Right lung (tissue), 10 donors: ENCODE measurements at places on chromosomes 7 and 10. TPM values are rescaled to one million over a fixed set of nuclear protein-coding genes. Genes with fewer than 3 reads are reported as not detected.

Gene SH2D4B
- 0.18 TPM for polyA plus RNA-seq

Gene TBRG4
- 51.1 TPM for polyA plus RNA-seq

Gene NME8
- polyA plus RNA-seq = 0.35 TPM

Gene CARD11
- polyA plus RNA-seq = 2.7 TPM

GRCh38 chr7:129136887-129137642 lies 7.4 kb upstream of the TSPAN33 start:
- no peak for DNase-seq

DNA sequence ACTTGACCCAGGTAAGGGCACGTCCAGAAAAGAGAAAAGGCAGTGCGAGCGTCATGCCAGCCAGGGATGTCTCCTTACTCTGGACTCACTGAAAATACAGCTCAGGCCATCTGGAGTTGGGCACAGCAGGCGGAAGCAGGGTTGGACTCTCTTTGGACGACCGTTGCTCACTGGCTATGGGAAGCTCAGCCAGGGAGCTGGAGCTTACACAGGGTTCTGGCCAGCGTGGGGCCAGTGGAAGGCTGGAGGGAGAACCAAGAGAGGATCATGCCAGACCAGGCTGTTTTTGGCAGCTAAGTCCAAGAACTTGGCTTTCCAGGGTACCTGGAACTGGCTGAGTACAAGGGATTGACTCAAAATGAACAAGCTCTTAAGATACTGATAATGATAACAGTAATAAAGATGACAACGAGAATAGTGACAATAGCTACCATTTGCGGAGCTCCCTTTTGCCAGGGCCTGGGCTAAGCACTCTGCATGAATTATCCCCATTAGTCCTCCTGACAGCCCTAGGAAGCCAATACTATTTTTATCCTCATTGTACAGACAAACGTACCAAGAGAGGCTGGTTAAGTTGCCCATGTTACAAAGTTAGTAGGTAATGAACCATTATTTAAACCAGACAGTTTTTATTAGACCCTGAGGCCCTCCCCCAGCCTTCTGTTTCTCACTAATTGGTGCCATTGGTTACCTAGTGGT lies 177.6 kb downstream of the PTPN20 start:
- DNase-seq = no peak

DNA sequence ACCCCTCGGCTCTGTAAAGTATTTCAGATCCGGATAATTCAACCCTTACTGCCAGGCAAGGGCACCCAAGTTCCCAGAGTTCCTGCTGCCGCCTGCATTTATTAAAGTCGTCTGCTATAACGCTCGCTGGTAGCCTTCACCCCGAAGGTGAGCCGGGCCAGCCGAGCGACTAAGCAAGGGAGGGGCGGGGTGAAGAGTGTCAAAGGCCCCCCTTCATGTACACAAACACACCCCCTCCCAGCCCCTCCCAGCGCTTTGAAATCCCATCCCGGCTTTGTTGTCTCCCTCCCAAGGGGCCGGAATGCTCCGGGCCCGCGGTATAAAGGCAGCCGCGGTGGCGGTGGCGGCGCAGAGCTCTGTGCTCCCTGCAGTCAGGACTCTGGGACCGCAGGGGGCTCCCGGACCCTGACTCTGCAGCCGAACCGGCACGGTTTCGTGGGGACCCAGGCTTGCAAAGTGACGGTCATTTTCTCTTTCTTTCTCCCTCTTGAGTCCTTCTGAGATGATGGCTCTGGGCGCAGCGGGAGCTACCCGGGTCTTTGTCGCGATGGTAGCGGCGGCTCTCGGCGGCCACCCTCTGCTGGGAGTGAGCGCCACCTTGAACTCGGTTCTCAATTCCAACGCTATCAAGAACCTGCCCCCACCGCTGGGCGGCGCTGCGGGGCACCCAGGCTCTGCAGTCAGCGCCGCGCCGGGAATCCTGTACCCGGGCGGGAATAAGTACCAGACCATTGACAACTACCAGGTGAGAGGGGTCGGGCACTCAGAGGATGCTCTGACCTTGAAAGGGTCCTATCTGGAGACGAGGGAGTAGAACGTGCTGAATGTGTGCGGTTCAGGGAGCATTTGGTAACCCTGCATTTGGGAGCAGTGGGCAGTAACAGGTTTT lies at the start of gene DKK1:
Gene DKK1 (plus strand): TSS at position 349 of the 889 bp plus-strand sequence. CDS start 154 bp downstream, at position 503.
- peak; percentile 45 for DNase-seq

- DNase-seq = no peak
Measured at GRCh38 chr7:122584676-122585251, 114.2 kb downstream of the RNF133 start.

DNA sequence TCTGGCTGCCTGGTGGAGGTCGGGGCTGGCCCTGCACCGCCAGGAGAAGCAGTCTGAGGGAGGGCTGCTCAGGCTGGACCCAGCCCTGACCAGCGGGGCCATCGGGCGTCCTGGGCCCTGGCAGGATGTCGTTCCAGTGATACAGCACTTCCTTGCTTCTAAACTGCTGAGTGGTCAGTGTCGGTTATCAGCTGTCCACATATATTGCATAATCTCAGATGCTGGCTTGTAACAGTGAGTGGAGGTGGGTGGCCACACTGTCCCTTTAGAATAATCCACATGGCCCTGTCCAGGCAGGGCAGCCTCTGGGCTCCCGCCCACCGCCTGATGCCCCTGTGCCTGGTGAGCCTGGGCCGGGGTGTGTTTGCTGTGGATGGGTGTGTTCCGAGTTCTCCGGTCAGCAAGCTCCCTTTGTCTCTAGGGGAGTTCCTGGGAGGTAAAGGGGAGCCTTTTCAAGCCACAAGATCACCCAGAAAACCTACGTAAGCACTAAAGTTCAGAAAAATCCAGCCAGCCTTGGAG lies 86.1 kb downstream of the LHPP start:
- no peak for DNase-seq
